Glomerular endothelial cell (primary cell): ENCODE measurements at places on chromosomes 12 and 14.

GRCh38 chr14:64759555-64759938, 55.3 kb downstream of the PLEKHG3 start:
- no peak for DNase-seq

- no peak for DNase-seq
Observed at GRCh38 chr14:65173973-65174693, 71.8 kb upstream of the MAX start.

GRCh38 chr12:65152596-65152995, 16.8 kb upstream of the LEMD3 start:
- no peak for DNase-seq

DNA sequence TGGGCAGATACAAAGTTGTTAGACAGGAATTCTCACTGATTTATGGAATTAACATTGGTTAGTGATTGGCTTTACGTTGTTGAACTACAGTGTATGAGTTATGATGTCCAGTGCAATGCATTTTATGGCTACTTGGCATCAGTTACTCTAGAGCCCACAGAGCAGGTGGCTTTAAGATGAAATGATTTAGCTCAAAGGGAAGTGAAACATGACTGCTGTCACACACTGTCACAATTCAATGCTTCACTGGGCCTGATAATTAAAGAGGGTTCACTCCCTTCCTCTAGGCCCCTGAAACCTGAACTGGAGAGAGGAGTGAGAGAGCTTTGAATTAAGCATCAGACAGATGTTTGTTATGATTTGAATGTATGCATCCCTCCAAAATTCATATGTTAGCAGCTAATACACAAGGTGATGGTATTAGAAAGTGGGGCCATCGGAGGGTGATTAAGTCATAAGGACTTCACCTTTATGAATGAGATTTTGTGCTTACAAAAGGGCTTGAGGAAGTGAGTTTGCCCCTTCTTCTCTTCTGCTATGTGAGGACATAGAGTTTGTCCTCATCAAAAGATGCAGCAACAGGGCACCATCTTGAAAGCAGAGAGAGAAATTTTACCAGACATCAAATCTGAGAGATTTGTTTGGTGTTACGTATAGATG, 175.8 kb upstream of the GRIN2B start:
- DNase-seq, result no peak

- no peak for DNase-seq
Observed at GRCh38 chr12:57729321-57729844, 9.2 kb downstream of the AGAP2 start.

DNA sequence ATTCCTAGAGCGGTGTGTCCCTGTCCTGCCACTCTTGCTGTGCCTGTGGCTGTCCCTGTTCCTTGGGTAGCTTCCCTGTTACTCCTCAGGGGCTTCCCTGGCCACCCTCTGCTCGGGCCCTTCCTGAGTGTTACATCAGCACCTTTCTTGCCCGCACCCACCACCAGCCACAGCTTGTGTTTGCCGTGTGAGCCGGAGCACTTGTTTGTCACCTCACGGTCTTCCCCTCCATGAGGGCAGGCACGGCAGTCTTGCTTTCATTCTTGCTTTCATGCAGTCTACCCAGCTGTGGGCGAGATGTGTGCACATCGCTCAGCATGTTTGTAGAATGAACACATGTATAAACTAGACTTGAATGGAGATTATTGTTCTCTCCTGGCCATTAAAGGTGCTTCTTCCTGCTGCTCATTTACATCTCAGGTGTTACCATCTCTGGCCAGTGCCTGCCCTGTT, 42.0 kb downstream of the TRAF3 start:
- no peak for DNase-seq

DNA sequence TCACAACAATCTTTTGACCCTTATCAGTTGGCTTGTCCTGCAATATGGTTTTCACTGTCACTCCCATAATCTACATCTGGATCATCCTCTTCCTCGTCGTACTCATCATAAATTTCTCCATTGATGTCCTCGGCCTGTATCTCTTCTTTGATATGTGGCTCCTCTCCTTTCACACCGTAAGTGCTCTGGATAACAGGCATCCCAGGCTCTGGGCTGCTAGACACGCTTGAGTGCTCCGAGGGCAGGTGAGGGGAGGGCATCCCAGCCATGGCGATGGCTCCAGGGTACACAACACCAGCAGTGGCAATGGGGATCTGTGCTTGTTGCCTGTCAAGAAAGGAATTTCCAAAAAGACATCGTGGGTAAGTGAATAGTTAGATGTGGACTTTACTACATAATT, 415.3 kb downstream of the SOX5 start:
- no peak for DNase-seq

DNA sequence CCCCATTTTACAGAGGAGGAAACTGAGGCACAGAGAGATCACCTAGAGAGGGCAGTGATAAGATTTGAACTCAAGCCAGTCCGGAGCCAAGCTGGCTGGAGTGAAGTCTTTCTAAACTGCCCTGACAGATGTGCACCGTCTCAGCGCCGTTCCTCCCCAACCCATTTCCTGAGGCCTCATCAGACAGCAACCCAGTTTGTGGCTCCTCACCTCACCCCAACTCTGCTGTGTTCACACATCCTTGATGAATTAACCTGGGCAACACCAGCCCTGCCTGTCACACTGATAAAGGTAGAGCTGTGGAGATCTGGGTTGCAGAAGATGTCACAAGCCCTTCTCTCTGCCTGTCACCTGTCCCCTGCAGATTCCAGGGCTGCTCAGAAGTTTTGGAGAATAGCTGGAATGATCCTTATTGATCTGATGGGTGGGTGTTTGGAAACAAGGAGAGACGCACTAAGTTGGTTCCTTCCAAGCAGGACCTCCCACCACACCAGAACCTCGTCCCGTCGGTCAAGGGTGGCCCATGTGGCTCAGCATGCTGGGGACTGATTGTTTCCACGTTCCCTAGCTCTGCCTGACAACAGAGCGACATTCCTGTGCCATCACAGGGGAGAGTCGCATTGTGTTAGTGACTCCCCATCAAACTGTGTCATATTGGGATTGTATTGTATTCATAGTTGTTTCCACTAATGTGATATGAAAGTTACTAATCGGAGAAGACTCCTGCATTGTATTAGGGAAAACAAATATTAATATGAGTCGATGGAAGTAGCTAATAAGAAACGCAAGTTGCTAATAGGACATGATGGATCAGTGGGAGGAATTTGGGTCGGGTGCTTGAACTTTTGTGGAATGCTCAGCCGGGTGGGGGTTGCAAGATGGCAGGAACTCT, 200.6 kb downstream of the PHETA1 start:
- no peak for DNase-seq

DNA sequence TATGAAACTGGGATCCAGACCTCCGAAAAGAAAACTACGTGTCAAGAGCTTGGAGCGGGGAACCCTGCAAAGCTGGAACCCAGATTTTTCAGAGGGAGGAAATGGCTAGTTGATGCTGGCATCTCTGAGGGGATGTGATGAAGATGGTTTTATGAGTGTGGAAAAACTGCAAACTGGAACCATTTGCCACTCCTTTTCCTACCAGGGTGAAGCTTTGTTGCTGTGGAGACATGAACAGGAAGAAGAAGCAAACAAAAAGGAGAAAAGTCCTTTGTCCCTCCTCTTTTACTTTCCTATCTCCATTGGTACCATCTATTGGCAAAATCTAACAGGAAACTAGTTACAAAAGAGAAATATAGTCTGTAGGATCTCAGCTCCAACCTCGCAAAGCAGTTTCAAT, 39.2 kb downstream of the CDK17 start:
- DNase-seq, result no peak

DNA sequence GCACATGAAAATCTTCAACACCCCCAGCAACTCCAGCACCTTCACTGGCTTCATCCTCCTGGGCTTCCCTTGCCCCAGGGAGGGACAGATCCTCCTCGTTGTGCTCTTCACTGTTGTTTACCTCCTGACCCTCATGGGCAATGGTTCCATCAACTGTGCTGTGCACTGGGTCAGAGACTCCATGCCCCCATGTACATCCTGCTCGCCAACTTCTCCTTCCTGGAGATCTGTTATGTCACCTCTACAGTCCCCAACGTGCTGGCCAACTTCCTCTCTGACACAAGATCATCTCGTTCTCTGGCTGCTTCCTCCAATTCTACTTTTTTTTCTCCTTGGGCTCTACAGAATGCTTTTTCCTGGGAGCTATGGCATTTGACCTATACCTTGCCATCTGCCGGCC, 11.5 kb upstream of the OR11G2 start:
- DNase-seq, result no peak

DNA sequence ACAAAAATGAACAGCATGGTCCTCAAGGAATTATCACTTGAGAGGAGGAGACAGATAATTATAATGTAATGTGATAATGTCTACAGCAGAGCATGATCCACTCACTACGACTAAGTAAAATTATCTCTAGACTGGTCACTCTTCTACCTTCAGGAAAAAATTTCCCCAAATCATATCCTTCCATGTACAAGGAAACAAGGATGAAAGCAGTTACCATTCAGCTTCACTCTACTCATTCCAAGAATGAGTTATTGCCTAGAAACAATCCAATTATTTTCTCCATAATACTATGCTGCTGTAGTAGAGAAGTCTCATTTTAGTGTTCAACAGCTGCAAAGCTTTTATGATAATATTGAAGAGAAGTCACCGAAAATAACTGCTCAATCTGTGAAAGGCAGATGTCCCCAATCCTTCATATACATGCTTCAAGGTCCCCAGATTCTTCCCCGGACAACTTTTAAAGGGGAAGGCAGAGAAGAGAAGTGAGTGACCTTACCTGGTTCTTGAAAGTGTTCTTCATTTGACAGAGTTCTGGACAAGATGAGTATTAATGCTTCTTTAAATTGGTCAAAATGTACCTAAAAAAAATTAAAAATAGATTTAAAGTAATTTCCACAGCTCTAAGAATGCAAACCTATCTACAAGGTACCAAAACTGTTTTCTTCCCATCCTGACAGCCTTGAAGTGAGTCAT, 24.6 kb downstream of the NIN start:
- no peak for DNase-seq

DNA sequence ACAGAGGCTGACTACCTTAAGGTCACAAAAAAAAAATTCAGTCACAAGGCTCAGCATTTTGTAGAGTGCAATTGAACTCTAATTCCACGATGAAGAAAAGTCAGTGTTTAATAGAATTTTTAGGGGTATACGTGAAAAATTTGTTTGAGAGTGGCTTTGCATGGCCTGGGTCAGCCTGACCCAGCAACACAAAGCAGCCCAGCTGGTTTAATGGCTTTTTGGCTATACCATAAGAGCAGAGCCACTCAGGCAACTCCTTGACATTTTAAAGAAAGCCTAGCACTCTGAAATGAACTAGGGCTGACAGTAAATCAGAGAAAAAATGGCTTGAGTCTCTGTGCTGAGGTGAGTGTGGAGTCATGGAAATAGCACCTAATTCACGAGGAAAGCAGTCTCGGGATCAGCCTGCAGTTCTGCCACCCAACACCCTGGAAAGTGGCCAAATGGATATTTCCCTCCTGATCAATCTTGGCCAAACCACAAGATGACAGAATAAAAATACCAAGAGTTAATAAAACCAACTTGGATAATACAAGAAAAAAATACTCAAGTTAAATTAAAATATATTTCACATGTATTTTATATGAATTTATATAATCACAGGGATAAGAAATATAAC, 59.5 kb downstream of the GALNT4 start:
- DNase-seq, result no peak

DNA sequence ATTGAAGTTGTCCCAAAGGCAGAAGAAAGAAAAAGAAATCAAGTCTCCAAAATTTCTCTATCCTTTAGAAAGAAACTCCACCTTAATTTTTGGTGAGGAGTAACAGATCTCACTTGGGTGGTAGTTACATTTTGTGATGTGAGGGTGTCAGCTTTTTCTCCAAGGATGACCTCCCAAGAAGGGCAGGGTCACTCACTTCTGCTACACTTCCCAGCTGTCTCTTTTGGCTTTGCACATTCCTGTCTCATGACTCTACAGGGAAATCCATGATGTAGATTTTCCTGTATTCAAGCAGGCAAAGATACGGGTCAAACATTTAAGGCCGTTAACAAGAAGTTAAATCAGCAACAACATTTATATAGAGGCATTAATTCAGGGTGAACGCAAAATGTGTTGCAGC, 1016.4 kb downstream of the NRXN3 start:
- no peak for DNase-seq

DNA sequence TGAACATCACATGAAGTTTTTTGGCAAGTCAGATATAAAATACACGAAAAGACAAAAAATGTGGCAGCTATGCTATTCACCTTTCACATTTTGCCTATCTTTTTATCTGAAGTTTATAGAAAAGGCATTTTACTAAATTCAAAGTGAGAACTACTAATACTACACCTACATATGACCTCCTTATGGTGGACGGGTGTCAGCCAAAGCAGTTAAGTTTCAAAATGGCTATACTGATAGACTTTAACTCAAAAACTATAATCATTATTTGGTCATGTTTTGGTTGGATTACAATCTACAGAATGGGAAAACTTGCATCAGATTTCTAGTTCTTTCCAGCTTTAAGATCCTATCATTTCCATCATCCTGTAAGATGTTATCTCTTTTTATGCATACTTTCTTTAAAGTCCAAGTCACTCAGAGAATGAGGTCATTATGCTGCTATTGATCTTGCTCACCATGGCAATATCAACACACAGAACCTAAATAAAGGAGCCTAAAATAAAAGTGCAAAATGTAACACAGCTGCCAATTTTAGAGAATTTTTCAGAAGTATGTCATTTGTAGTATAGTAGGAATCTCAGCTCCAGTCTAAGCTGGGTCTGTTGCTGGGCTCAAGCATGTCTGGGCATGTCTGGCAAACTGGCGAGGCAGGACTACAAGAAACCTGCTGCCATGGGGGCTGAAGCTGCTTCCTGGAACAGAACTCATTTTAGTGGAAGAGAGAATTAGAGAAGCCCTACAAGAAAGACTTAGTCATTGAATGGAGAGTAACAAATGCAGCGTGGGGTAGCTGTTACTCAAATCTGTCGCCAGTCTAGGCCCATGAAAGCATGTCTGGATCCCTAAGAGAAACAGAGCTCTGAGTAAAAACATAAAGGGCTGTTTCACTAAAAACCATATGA, 7.6 kb upstream of the AEBP2 start:
- DNase-seq, result peak; percentile 37

GRCh38 chr12:31533470-31533869, 57.5 kb downstream of the DENND5B start:
- no peak for DNase-seq

DNA sequence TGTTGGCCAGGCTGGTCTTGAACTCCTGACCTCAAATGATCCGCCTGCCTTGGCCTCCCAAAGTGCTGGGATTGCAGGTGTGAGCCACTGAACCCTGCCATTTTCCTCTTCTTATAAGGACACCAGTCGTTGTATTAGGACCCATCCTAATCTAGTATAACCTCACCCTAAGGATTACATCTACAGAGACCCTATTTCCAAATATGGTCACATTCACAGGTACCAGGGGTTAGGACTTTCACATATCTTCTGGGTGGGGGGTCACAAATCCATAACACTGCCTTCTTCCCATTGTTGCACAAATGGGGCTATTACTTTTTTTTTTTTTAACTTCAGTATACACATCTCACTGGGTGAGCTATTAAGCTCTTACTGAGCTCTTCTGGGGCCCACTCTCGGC, 38.6 kb downstream of the ARF6 start:
- no peak for DNase-seq

DNA sequence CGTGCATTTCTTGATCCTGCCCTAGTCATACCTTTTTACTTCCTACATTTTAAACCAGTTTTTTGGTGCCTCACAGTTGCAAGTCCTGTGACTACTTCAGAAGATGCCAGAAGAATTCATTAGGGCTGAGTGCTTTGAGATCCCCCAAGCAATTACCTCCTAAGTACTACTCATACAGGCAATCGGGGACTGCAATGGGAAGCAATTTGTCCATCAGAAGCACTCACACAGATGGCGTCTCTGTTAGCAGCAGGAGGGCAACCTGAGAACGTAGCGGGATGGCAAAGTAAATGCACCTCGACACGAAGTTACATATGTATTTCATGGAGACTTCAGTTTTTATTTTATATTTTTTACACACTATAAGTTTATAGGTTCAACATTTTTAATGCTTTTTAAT, 188.3 kb downstream of the CAPZA3 start:
- DNase-seq, result no peak
